ENCODE measurements at places on chromosomes 4 and X.

GRCh38 chrX:23559975-23560374 is 107.3 kb upstream of the PRDX4 start:
- DNase-seq, result no peak

DNA sequence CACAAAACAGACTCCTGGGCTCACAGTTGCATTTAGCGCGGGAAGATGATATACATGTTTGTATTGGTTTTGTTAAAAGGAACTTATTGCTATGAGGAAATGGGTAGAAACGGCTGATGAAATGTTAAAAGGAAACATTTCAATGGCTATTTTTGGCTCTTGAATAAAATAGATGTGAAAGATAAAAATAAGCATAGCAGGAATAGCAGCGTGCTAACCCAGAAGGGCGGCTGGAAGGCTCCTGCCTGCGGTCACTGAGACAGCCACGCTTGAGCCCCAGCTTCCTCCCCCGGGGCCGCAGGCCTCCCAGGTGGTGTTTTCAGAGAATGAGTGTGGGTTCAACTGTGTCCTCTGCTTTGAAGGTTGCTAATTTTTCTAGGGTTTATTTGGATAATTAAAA is 35.0 kb upstream of the CLCN4 start:
- no peak for DNase-seq

DNA sequence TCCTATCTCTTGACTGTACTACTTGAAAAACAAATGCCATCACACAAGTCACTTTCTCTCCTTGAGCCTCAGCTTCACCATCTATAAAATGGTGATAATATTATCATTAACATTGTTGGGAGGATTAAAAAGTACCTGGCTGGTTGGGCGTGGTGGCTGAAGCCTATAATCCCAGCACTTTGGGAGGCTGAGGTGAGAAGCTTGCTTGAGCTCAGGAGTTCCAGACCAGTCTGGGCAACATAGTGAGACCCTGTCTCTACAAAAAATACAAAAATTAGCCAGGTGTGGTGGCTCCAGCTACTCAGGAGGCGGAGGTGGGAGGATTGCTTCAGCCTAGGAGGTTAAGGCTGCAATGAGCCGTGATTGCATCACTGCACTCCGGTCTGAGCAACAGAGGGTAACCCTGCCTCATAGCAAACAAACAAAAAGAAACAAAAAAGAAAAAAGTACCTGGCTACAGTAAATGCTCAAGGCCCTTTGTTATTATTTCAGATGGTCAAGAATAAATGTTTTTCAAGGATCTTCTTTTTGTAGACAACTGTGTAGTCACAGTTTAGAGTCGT is 120.3 kb downstream of the CHRNA9 start:
- DNase-seq, result no peak

- no peak for DNase-seq
Measured at GRCh38 chrX:137426695-137427425, 139.1 kb upstream of the ZIC3 start.

DNA sequence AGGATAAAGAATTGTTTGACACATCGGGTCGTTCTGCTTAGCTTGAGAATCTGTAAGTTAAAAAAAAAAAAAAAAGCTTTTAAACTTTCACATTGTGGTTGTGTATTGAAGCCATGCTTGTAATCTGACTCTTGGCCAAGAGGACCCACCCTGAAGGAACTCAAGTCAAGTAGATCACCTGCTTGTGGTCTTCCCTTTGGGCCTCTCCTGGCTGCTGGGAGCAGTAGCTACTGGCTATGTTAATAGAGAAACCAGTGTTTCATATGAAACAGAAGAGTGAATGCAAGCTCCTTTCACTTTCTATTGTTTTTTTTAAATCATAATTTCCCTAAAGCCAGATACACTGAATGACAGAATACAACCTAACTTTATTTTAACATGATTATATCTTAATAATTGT is 402.4 kb upstream of the NDST4 start:
- DNase-seq, result no peak

- DNase-seq, result no peak
Measured at GRCh38 chr4:16122784-16123183, 39.0 kb upstream of the PROM1 start.

DNA sequence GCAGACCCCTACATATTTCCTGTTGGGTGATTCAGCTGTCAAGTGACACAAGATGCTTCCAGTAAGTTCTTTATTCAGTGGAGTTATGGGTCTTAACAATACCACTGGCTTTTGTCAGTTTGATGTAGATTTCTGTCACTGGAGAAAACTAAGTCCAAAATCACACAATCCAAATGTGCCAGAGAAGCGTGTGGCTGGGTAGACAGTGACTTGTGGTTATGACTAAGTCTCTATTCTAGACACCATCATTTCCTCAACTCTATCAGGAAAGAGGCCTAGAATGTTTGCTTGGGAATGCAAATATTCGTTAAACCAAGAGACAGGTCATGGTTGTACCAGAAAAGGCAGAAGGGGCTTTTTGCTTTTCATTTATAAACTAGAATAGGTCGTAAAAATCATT is 54.4 kb upstream of the HS3ST1 start:
- DNase-seq, result no peak

DNA sequence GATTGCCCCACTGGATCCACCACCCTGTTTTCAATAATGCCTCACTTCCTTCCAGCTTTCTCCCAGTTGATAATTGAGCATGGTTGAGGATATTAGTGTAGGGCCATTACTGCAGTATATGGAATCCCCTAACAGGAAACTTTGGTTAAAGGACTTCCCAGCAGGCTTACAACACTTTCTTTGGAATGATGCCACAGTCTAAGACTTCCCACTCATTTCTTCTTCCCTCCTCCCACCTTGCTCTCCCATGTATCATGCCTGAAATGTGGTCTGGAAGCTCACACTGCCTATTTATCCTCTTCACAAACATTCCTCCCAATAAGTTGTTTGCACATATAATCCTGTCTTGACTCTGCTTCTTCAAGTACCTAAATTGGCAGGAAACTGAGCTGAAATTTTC is 863.3 kb downstream of the CENPC start:
- no peak for DNase-seq

GRCh38 chrX:39439906-39440798 is 638.9 kb downstream of the MID1IP1 start:
- no peak for DNase-seq

GRCh38 chrX:40380655-40381488 is 199.9 kb upstream of the ATP6AP2 start:
- DNase-seq, result no peak
